Mammary epithelial cell (primary cell): ENCODE measurements at places on chromosomes 6 and 20. TPM values are rescaled to one million over a fixed set of nuclear protein-coding genes. Genes with fewer than 3 reads are reported as not detected.
A peak's percentile ranks its signal among the peaks of the same experiment; 100 is the strongest.

- no peak for DNase-seq
Observed at GRCh38 chr6:166620478-166621113, 6.5 kb downstream of the RPS6KA2 start.

DNA sequence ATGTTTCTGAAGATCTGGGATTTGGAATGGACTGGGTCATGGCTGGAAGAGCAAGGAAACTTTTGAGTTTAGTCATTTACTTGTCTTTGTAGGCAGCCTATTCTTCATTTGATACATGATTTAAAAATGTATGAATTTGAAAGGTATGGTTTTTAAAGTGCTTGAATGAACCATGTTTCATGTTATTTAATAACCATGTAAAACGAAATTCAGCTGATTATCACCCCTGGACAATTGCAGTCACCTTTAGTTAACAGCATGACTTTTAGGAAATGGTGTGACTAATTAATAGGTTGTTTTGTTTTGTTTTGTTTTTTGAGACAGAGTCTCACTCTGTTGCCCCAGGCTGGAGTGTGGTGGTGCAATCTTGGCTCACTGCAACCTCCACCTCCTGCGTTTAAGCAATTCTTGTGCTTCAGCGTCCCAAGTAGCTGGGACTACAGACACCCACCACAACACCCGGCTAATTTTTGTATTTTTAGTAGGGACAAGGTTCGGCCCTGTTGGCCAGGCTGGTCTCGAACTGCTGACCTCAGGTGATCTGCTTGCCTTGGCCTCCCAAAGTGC lies 2.1 kb downstream of the STX11 start:
- peak; percentile 2 for DNase-seq

DNA sequence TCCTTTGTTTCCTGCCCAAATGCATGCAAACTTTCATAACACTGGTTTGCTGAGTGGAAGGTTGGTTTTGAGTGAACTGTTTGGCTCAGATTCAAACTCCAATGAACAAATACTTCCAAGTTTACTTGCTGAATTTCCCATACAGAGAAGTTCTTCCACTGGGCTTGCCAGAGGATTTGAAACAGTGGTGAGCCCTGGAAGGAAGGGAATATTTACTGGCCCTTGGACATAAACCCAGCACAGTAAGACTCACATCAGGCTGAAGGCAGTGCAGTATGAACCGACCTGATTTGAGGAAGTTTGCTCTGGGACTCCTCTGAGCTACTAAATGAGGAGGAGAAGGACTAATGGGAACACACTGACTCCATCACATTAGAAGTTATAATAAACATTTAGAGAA lies 3.8 kb downstream of the TRAF3IP2 start:
- DNase-seq = no peak

GRCh38 chr20:11728937-11729336 lies 188.8 kb upstream of the BTBD3 start:
- DNase-seq = no peak

DNA sequence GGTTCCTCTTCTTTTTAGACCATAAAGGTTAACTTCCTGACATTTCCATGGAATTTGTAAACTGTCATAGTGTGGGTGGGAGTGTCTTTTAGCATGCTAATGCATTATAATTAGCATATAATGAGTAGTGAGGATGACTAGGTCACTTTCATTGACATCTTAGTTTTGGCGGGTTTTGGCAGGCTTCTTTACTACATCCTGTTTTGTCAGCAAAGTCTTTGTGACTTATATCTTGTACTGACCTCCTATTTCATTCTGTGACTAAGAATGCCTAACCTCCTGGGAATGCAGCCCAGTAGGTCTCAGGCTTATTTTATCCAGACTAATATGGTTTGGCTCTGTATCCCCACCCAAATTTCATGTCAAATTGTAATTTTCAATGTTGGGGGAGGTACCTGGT lies 149.6 kb upstream of the SYNCRIP start:
- peak; percentile 15 for DNase-seq

DNA sequence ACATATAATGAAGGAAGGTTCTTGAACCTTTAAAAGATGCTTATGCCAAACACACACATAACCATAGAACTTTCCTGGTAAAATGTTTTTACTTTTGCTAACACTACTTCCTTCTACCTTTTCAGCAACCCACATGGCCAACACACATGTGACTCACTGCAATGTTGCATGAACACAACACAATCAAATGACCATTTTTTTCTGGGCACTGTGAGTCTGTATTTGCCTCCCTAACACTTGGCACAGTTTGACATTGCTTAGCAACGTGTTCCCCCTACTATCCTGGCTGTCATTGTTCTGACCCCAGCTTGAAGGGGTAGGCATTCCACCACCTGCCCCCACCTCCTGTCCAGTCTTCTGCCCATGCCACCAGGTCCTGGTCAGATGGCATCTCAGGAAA lies 204.8 kb upstream of the PRND start:
- DNase-seq = peak; percentile 30

- no peak for DNase-seq
Observed at GRCh38 chr6:82862543-82862942, 203.1 kb downstream of the UBE3D start.

- no peak for DNase-seq
Observed at GRCh38 chr20:51526106-51526470, 16.4 kb downstream of the NFATC2 start.

- no peak for DNase-seq
Observed at GRCh38 chr6:43950051-43950605, 177.1 kb downstream of the MRPL14 start.

DNA sequence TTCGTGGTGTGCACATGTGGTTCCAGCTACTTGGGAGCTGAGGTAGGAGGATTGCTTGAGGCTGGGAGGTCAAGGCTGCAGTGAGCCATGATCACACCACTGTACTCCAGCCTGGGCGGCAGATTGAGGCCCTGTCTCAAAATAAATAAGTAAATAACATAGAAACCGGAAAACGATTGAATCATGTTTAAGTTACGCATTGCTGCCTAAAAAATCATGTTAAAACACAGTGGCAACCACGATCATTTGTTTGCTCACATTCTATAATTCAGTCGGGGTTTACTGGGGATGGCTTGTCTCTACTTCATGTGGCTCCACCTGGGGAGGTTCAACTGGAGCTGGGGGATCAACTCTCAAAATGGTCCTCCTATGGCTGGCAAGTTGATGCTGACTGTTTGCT lies 8.2 kb upstream of the CDKN1A start:
- DNase-seq = no peak

GRCh38 chr6:111837641-111838500 lies 35.4 kb downstream of the FYN start:
- no peak for DNase-seq

- peak; percentile 32 for DNase-seq
Observed at GRCh38 chr6:43910638-43911353, 140.8 kb downstream of the VEGFA start.

GRCh38 chr6:137522831-137523230 lies 28.6 kb upstream of the OLIG3 start:
- no peak for DNase-seq

DNA sequence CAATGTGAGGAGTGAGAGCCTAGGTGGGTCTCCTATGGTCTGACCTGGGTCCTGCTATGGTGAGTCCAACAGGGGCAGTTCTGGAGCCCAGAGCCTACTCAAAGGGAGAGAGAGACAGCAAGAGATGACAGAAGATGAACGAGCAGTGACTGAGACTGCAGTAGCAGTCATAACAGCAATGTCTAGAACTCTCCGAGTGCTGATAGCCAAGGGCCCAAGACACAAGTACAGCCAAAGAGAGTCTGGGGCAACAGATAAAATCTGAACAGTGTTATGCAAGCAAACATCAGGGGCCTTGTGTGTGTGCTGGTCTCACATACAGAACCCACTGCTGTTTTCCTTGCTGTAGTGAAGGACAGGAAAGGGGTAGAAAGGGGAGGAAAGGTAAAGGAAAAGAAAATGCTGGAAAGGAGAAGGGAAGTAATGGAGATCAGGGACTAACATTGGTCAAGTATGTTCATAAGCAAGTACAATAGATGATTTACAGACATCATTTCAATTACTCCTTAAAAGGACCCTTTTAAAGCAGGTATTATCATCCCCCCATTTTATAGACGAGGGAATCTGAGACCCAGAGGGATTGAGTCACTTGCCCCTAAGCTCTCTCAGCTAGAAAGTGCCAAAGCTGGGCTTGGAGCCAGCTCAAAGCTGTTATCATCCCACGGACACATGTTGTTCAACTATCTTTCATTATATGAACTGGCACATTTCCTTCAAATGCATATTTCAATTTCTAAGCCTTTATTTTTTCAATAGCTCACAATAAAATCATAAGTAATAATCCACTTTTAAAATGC lies 182.3 kb upstream of the RAB32 start:
- peak; percentile 6 for DNase-seq

DNA sequence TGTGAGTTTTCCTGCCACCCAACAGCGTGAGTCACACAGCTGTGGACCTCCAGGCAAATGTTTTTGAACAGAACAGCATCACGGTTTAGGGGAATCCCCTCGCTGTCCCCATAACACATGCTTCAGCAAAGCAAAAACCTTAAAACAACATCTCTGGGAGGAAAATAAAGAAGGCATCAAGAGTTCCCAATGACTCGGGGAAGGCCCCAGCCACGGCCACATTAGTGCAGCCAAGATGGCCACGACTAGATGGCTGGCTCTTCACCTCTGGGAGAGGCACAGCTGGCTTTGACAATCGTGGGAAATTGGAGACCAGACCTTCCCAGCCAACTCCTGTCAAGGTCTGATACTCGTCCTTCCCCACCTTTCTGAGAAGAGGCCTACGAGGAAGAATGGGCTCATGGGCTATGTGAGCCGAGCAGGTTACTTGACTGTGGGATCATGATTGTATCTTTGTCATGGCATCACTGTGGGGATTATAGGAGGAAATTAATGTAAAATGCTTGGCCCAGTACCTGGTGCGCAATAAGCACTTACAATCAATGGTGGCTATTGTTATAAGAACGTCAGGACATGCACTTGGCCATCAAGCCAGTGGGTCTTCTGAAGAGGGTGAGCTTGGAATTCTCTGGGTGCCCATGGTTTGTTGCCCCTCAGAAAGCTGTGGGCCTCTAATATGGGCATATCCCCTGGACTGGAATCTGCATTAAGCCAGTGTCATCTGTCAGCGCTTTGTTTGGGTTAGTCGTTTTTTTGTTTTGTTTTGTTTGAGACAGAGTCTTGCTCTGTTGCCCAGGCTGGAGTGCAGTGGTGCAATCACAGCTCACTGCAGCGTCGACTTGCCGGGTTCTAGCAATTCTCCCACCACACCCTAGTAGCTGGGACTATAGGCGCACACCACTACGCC lies 43.6 kb downstream of the FGD2 start:
- DNase-seq = peak; percentile 96

DNA sequence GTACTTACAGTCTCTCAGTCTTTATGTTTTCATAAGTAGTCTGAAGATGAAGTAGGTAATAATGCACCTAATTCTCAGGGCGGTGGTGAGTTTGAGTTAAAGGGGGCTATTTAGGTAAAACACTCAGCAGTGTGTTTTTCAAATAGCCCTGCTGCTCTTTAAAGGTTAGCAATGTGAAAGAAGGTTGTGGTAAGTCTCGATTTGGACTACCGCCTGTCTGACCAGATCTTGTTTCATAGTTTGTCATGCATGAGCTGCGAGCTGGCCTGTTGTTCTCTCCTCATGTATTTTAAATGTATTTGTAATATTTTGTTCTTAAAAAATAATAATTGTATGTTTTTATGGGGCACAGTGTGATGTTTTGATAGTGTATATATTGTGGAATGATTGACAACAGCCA lies 340.2 kb downstream of the DHX35 start:
- no peak for DNase-seq

- DNase-seq = no peak
Observed at GRCh38 chr6:52787917-52788316, 15.7 kb downstream of the GSTA1 start.

GRCh38 chr6:85569323-85569722 lies 24.3 kb downstream of the SNX14 start:
- DNase-seq = no peak

DNA sequence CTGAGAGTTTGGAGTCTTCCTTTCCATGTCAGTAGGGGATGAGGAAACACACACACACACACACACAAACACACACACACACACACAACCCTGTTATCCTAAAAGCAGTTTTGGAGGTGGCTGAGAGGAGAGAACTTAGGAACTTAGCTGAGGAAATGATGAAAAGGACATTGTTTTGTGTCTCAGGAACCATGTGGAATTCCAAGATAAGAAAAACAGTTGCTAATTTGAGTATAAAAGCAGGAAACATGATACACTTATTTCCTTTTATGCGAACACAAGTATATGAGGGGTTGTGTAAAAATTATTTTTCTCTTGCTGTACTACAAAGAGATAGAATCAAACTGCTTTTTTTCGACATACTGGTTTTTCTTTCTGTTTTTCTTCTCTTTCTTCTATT lies at the start of gene MYCT1:
Gene MYCT1, plus strand, starts transcription at position 264 of the 400 bp plus-strand sequence. Its CDS starts 6 bp downstream, at position 270.
- no peak for DNase-seq

DNA sequence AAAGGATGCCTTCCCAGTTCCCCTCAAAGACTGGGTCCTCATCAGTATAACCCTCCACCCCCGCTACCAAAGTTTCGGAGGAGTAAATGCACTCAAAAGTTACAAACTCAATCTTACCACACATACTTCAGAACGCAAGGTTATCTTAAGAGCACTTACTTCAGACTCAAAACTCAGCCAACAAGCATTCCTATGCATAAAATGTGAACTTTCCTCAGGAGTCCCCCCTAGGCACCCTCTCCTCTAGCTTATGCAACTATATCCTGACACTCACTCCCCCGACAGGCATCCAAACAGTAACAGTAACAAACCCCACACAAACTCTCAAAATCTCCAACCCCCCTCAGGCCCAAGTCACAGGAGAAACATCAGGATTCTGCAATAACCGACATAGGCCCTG lies 11.1 kb upstream of the ADTRP start:
- DNase-seq = no peak

- DNase-seq = peak; percentile 77
Observed at GRCh38 chr6:113122060-113122459, 735.1 kb upstream of the MARCKS start.

GRCh38 chr20:44678242-44678641 lies 26.7 kb upstream of the ADA start:
- peak; percentile 62 for DNase-seq

GRCh38 chr6:21664314-21665109 lies 71.0 kb downstream of the SOX4 start:
- peak; percentile 14 for DNase-seq

GRCh38 chr20:22576733-22577514 lies 7.4 kb downstream of the FOXA2 start:
- DNase-seq = no peak

DNA sequence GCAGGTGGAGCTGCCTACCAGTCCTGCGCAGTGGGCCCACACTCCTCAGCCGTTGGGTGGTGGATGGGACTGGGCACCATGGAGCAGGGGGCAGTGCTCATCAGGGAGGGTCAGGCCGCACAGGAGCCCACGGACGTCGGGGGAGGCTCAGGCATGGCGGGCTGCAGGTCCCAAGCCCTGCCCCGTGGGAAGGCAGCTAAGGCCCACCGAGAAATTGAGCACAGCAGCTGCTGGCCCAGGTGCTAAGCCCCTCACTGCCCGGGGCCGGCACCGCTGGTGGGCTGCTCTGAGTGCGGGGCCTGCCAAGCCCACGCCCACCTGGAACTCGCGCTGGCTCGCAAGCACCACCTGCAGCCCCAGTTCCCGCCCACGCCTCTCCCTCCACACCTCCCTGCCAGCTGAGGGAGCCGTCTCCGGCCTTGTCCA lies 30.2 kb upstream of the ID4 start:
- DNase-seq = no peak

The SLC17A3 gene
- total RNA-seq = not detected in 2 replicates

The DUSP15 gene
- 0.32 TPM in 1 of 2 replicates, not detected in the other for total RNA-seq

The OXT gene
- not detected in 2 replicates for total RNA-seq

The SMPD2 gene
- total RNA-seq = 11.3 TPM

The NECAB3 gene
- 14.7 TPM for total RNA-seq

The ENPP3 gene
- not detected in 2 replicates for total RNA-seq

The SLC25A27 gene
- 18.1 and 26.8 TPM in 2 replicates for total RNA-seq
